LHCN-M2 (cell line): ENCODE measurements at places on chromosomes 7 and 10. TPM values are rescaled to one million over a fixed set of nuclear protein-coding genes. Genes with fewer than 3 reads are reported as not detected.

Gene C10orf95
- 0.06 TPM in 1 of 2 replicates, not detected in the other for total RNA-seq

Gene CYP2E1
- 0.52 and 1.1 TPM in 2 replicates for total RNA-seq

Gene CLDN3
- not detected in 2 replicates for total RNA-seq

Gene ADARB2
- total RNA-seq = 0.11 and 0.83 TPM in 2 replicates

Gene COL28A1
- total RNA-seq = 2.6 and 4.4 TPM in 2 replicates

Gene GSTO2
- total RNA-seq = 0.38 and 0.46 TPM in 2 replicates

Gene SEMA3A
- 11.8 and 14.7 TPM in 2 replicates for total RNA-seq

Gene ZC3HAV1L
- 22.3 and 23.9 TPM in 2 replicates for total RNA-seq

Gene GNGT1
- not detected in 2 replicates for total RNA-seq

Gene C10orf71
- total RNA-seq = not detected in 2 replicates

Gene PLEKHS1
- not detected in 2 replicates for total RNA-seq

Gene KCNIP2
- 0.17 and 0.26 TPM in 2 replicates for total RNA-seq

Gene SPDYE2B
- not detected in 2 replicates for total RNA-seq

Gene DMBT1
- 18.4 and 21.9 TPM in 2 replicates for total RNA-seq

Gene ADCY1
- total RNA-seq = 0.26 and 0.52 TPM in 2 replicates

Gene NET1
- total RNA-seq = 43.2 and 56.2 TPM in 2 replicates

Gene PRPS1L1
- total RNA-seq = not detected in 2 replicates

Gene SCART1
- 0.57 and 1.0 TPM in 2 replicates for total RNA-seq

Gene CPVL
- 0.06 and 0.19 TPM in 2 replicates for total RNA-seq

Gene ACHE
- 0.46 TPM in 1 of 2 replicates, not detected in the other for total RNA-seq

Gene TUBB8
- not detected in 2 replicates for total RNA-seq

Gene SFXN4
- 10.6 and 31.8 TPM in 2 replicates for total RNA-seq

Gene OR2A12
- not detected in 2 replicates for total RNA-seq

Gene ATG9B
- total RNA-seq = 0.06 TPM in 2 replicates

Gene PNLIP
- 0.13 and 0.34 TPM in 2 replicates for total RNA-seq

Gene CCDC3
- 3.2 and 4.0 TPM in 2 replicates for total RNA-seq

Gene TNS3
- total RNA-seq = 499 and 556 TPM in 2 replicates
